ENCODE measurements at places on chromosomes 3 and 15.

DNA sequence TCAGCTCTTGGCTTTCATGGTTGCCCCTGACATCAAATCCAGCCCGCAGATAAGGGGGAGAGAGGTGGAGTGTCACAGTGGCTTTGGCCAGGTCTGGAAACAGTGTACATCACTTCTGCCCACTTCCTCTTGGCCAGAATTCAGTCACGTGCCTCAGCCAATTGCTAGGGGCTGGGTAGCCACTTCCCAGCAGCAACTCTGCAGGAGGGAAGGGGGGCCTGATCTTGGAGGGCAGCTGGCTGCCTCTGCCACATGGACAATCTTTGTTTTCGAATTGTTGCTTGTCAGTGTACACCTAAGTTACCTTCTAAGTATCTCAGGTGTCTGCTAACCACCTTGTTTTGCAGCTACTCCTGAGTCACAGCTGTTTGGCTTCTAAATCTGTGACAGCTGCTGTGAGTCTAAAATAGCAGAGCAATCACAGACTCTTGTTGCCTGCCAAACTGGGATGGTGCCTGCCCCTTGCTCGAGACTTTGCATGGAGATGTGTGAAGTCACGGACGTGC is 41.0 kb upstream of the LIMD1 start:
- no peak for DNase-seq

GRCh38 chr3:183937601-183938286 is 53.1 kb upstream of the PARL start:
- no peak for DNase-seq

- no peak for DNase-seq
Measured at GRCh38 chr3:195017151-195017550, 253.8 kb downstream of the XXYLT1 start.

DNA sequence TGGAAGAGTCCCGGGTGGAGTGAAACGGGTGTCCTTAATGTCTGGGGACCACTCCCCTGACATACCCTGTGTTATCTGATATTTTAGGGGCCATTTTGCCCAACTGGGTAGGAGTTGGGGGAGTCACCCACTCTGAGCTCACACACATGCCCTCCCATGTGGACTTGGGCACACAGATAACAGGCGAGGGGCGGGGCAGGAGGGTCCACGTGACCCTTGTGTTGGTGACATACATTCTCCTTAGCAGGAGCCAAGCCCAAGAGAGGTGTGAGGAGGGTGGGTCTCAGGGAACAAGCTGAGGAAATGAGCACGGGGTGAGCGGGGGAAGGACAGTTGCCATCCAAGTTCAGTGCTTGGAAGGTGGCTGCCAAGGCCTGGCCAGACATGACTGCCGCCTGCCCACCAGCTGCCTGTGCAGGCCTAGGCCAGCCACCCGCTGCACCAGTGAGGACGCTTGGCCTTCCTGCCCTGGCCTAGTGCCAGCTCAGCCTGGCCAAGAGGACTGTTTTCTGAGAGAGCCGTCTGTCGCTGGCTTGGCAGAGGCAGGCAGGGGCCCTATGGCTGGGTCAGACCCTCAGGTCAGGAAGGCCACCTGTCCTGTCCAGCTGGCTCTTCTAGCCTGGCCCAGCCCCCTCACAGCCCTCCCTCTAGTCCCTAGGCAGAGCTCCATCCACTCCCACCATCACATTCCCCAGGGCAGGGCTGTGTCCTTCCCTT is 31.3 kb upstream of the TMEM115 start:
- no peak for DNase-seq

- no peak for DNase-seq
Measured at GRCh38 chr3:56422316-56422715, 46.0 kb downstream of the ERC2 start.

GRCh38 chr3:147354623-147355022 is 51.7 kb downstream of the ZIC4 start:
- DNase-seq: no peak

DNA sequence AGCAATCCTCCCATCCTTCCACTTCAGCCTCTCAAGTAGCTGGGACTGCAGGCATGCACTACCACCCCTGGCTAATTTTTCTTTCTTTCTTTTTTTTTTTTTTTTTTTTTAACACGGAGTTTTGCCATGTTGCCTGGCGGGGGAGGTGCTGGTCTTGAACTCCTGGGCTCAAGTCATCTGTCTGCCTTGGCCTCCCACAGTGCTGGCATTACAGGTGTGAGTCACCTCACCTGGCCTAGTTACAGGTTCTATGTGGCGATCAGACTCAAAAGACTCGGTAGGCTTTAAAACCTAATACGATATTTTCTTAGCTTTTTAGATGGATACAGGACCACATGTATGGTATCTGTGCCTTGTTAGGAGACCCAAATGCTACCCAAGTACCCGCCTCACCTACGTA is 14.0 kb upstream of the SLC25A26 start:
- no peak for DNase-seq

DNA sequence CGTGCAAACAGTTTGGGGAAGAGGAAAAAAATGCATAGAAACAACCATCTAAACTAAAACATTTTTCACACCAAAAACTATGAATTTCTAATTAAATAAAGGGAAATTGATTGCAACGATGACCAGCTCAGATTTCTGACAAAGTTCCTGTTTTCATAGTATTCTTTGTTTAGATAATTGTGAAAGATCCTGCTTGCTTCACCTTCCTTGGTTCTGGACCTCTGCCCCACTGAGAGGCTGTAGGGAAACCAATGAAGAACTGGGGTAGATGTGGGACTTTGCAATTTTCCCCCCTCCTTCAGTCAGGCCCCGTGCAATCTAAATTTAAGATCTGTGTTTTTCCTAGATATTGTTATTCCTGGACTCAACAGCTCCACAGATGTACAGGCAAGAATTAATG is 13.8 kb upstream of the TEX264 start:
- DNase-seq: no peak

DNA sequence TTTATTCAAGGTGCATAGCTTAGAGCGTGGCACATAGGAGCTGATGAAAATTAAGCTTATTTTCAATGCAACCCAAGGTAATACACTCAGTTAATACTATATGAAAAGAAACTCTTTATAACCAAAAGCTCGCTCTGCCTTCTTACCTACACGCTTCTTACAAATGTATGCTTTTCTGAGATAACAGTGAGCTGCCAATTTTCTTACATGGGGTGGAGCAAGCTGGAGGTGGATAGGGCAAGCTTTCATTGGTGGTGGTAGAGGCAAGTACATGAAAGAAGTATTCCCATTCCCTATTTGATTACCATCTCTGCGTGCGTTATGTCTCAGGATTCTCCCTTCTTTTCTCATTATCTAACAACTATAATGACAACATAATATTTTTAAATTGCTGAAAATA is 8.9 kb downstream of the DZIP3 start:
- DNase-seq: no peak

GRCh38 chr15:91981821-91982800 is 128.6 kb downstream of the SLCO3A1 start:
- no peak for DNase-seq

- DNase-seq: no peak
Measured at GRCh38 chr3:118269537-118270125, 765.0 kb downstream of the IGSF11 start.

DNA sequence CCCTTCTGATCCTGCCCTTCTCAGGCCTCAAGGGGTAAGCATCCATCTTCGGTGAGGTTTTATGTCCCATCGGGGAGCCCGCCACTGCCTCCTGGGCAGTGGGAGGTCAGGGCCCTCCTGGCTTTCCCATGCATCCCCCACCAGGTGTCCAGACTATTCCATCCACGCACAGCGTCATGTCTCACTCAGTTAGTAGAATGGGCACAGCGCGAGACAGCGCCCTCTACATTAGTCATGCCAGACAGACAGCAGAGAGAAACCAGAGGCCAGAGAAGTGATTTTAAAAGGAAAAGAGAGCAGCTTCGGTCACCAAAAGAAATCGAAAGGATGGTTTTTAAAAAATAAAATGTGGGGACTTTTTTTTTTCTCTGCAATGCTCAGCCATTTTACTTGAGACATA is 49.8 kb downstream of the ZDHHC3 start:
- DNase-seq: no peak

DNA sequence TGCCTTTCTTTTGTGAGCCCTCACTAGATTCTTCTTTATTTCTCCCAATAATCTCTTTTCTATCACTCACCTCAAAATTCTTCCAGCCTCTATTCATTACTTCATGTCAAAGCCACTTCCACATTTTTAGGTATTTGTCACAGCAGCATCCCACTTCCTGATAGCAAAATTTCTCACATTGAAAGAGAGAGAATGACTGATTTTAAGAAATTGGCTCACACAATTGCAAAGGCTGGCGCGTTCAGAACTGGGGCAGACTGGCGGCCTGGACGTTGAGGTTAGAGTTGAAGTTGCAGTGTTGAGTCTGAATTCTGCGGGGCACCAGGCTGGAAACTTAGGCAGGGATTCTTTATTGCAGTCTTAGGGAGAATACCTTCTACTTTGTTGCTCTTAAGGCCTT is 117.9 kb downstream of the LRRC28 start:
- DNase-seq: no peak

DNA sequence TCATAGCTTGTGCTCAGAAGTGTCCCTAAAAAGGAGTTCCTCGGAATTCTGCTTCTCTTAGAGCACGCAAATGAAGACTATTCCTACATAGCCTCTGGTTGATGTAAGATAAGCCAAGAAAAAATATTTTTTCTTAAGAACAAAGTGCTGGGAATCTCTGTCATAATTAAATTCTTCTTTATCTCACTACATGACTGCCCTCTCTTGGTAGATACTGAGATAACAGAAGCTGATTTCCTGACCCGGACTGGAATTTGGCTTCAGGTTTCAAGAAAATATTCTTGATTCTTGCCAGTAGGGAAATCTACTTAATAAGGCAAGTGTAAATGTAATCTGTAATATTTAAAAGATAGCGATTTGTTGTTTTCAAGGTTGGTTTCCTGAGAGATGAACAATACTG is 31.3 kb upstream of the SETMAR start:
- DNase-seq: no peak

DNA sequence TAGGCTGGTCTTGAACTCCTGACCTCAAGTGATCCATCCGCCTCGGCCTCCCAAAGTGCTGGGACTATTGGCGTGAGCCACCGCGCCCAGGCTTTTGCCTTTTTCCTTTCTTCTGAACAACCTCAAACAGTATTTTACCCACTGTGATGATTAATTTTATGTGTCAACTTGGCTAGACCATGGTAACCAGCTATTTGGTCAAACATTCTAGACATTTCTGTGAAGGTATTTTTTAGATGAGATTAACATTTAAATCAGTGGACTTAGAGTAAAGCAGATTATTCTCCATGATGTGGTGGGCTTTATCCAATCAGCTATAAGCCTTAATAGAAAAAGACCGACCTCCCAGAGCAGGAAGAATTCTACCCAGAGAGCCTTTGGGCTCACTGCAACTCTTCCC is 6.0 kb downstream of the SPATA12 start:
- DNase-seq: no peak

DNA sequence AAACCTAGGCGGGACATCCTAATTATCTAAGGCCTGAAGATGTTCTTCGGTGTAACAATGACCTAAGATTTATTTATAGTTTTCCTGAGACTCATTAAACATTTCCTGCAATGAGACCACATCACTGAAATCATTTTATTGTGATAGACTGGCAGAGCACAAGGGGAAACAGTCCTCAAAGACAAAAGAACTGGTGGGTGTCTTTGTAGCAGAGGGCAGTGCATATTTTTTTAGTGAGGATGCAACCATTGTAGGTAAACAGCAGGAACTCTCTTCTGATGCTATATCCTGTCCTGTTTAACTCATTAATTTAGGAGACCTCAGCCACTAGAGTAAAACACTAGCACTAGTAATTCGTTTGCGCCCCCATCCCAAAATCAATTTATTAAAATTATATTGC is 100.0 kb downstream of the MAGI1 start:
- DNase-seq: no peak

DNA sequence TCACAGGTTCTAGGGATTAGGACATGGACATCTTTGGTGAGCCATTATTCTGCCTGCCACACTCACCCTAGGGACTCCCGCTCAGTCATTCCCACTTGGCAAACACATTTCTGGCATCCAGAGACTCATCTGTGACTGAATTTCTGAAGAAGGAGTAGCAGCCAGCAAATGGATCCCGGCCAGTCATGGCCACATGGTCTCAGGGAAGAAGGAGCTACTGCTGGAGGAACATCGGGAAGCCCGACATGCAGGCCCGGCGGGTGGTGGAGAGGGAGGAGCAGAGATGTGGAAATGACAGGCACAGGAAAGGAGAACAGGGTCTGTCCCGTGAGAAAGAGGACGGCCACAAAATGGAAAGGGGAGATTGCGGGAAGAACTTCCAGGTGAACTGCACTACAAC is 65.4 kb downstream of the SEMA5B start:
- no peak for DNase-seq

- peak; percentile 69 for DNase-seq
Measured at GRCh38 chr3:188389711-188390342, 235.9 kb downstream of the LPP start.

DNA sequence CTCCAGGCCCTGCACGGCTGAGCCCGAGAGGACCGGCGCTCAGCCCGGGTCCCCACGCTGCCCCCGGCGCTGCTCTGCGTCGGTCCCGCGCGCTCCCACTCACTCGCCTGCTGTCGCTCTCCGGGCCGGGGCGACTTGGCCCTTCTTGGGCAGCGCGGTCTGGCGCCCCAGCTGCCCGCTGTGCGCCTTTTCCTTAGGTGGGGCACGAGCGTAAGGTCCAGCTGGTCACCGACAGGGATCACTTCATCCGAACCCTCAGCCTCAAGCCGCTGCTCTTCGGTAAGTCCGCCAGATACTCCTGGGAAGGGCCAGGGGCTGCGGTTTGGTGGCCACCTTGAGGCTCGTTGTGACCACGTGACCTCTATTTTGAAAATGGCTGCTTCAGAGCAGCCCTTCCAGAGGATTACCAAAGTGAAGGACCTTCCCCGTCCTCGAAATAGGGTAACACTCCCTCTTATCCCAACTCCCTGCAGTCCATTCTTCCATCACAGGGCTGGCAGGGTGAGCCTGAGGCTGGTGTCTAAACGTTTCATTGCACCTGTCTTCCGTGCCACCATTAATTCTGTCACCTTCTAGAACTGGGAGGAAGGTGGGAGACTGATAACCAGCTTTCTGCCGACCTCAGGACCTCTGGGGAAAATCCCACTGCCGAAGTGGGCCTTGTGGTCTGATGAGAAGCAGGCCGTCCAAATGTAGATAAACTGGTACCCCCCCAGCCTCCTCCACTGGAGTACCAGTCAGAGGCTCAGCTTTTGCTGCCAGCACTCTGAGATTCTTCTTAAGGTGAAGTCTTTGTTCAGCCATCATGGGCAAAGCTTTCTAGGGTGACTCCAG is 812 bp downstream of the P4HTM start:
- DNase-seq: peak; percentile 65

GRCh38 chr3:123642182-123642956 is 57.5 kb upstream of the HACD2 start:
- peak; percentile 79 for DNase-seq

All from activated naive CD4-positive, alpha-beta T cell treated with anti-CD3 and anti-CD28 coated beads, Interleukin-2, amount 10 ng/mL, durations not matched to agents 7 days and 5 days (primary cell).